ENCODE measurements at places on chromosomes 3 and 15.
A peak's percentile ranks its signal among the peaks of the same experiment; 100 is the strongest.

DNA sequence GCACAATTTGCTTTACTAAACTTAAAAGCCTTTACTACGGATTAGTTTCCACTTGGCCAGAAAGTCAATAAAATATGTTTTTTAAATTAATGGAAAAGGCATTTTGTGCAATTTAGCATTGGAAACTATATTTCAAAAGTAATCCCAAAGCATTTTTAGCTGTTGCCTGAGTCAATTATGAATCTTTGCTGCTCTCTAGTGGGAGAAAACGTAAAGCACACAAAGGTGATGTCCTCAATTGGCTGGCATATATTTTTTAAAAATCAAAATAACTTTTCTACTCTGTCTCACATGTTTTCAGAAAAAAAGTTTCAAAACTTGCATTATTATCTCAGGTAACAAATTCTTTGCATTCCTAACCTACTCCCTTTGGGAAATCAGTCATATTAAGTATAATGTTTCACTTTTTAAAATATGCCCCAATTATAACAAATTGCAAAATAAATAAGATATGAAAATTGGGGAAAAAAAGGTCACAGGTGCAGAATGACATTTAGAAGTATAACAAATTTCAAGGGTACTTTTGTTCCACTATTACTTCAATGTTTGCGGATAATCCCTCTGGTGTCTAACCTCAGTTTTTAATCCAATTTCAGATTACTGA is 47.2 kb upstream of the TEX55 start:
- peak; percentile 47 for DNase-seq

DNA sequence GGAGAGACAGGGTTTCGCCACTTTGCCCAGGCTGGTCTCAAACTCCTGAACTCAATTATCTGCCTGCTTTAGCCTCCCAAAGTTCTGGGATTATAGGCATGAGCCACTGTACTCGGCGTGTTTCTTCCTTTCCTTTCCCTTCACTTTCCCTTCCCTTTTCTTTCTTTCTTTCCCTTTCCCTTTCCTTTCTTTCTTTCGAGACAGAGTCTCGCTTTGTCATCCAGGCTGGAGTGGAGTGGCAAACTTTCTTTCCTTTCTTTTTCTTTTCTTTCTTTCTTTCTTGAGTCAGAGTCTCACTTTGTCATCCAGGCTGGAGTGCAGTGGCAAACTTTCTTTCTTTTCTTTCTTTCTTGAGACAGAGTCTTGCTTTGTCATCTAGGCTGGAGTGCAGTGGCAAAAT is 17.4 kb upstream of the LDHAL6B start:
- DNase-seq = no peak

DNA sequence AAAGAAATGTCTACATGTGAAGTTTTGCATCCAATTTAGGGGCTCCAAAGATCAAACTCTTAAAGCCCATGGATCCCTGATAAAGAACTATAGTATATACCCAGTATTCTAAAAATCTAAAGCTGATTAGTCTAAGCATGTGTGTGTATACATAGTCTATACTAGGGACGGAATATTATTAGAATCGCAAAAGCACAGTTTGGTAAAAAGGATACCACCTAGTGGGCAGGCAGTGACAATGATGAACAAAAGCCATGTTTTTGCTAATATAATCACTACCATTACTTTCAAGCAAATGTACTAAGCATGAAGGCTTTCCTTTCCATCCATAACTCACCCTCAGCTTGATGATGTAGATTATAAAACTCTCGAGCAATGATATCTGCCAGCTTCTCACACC is 16.5 kb downstream of the POLQ start:
- no peak for DNase-seq

GRCh38 chr3:105518806-105519418 is 152.2 kb downstream of the ALCAM start:
- peak; percentile 66 for DNase-seq

- DNase-seq = no peak
Observed at GRCh38 chr3:65578861-65579260, 459.9 kb downstream of the MAGI1 start.

- DNase-seq = no peak
Observed at GRCh38 chr3:13497386-13497785, 17.3 kb downstream of the HDAC11 start.

- no peak for DNase-seq
Observed at GRCh38 chr3:193211173-193211572, 29.8 kb upstream of the PLAAT1 start.

DNA sequence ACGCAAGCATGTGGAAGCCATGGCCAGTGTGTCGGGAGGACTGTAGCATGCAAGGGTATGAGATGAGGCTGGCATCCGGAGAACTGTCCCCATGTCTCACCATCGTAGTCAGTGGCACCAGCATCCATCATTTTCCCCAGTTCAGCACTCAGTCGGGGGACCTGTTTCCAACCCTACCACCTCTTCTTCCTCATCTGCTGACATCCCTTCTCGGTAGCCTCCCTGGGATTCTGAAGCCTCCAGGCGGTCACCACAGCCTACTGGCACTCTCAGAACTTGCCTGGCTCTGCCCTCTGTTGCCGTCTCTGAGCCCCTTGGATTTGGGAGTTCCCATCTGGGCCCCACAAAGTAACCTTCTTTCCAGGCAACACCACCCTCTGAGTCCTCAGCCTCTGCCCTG is 131.1 kb upstream of the ABHD17C start:
- DNase-seq = no peak

DNA sequence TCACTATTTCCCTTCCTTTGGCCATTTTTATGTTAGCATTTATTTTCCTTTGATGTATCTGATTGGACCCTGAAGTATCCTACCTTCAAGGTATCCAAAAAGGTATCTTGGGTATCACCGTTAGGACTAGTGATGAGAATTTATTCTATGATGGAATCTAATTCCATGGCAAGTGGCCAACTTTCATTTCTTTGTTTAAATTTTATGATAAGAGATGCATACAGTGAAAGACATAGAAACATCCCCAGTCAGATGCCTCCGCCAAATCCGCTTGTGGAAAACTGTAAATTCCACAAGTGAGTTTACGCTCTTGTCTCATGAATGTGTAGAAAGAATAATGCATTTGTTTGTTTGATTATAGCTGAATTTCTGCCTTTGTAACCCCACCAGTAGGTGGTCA is 153.7 kb upstream of the NR2F2 start:
- DNase-seq = no peak

- DNase-seq = no peak
Observed at GRCh38 chr15:47266566-47266965, 450.7 kb upstream of the SEMA6D start.

- DNase-seq = no peak
Observed at GRCh38 chr15:30044377-30044776, 38.4 kb upstream of the GOLGA8J start.

DNA sequence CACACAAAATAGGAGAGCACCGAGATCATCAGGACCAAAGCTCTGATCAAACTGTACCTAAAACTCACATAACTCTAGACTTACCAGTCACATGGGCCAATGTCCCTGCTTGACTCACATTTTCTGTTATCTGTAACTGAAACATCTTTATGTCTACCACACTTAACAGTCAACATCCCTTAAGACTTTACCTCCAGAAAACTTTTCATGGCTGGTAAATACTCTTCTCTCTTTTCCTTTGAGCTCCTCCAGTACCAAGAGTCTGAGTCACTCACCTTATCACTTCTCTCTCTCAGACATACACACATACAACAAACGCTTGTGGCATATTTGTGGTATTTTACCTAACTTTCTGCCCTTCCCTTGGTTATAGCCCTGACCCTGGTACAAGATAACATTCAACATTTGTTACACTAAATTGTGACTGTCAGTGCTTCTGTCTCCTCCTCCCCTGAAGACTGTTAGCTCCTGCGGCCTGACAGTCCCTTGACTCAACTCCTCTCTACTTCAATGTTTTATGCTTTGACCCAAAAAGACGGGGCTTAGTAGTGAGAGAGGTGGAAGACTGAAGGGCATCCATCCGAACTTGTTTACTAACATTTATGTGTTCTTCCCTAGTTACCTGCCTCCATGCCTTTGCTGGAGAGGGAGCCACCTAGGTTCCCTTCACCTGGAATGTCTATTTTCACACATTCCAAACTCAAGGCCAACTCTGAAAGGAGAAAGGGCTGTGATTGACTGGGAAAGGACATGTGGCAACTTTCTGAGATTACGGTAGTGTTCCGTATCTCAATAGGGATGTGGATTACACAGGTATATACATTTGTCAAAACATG is 3.7 kb upstream of the EFHB start:
- DNase-seq = no peak

DNA sequence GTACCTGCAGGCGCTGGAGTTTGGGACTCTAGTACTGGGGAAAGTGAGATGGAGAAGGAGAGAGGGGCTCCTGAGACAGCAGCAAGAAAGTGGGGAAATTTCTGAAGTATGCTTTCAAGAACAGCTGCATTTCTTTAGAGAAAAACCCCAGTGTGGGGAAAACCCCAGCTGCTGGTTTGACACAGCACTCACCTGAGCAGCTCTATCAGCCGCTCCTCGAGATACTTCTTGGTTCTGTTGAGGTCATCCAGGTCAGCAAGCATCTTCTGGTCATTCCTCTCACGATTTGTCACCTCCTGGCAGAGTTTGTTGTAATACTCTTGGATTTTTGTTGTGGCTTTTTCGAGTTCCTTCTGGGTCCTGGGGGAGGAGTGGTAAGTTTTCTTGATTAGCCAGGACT is 18.8 kb downstream of the CXCR6 start:
- DNase-seq = no peak

- no peak for DNase-seq
Observed at GRCh38 chr3:86814918-86815655, 175.9 kb downstream of the VGLL3 start.

- no peak for DNase-seq
Observed at GRCh38 chr3:80688814-80689213, 921.0 kb upstream of the ROBO1 start.

GRCh38 chr15:48091522-48091921 is 29.3 kb upstream of the SLC24A5 start:
- DNase-seq = no peak

GRCh38 chr3:134328147-134328591 is 46.1 kb downstream of the AMOTL2 start:
- no peak for DNase-seq

DNA sequence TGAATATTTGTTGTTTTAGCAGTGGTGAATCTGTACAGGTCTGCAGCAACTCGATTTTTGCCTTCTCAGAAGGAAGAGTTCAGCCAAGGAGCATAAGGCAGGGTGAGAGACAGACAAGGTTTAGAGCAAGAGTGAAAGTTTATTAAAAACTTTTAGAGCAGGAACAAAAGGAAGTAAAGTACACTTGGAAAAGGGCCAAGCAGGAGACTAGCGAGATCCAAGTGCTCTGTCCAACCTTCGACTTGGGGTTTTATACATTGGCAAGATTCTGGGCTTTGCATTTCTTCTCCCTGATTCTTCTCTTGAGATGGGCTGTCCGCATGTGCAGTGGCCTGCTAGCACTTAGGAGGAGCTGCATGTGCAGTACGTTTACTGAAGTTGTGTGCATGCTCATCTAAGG is 46.7 kb upstream of the AADACL2 start:
- no peak for DNase-seq

- no peak for DNase-seq
Observed at GRCh38 chr3:49519296-49519695, 35.0 kb upstream of the BSN start.

DNA sequence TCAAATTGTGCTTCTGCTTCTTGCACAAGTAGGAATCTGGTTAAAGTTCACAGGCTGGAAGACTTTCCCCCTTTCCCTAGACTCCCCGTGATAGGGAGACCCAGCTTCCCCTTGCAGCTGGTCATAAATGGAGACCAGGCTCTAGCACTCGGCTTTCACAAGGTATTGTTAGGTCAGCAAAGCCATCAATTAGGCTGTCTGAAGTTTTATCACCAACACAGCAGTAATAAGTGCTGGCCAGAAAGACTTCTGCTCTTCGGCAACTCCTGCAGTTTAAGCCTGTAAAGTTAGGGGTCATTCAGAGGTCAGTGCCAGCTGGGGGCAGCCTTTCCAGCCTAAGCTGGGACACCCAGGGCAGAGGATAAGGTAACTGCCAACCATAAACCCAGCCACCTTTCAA is 203.4 kb downstream of the MEIS2 start:
- no peak for DNase-seq

DNA sequence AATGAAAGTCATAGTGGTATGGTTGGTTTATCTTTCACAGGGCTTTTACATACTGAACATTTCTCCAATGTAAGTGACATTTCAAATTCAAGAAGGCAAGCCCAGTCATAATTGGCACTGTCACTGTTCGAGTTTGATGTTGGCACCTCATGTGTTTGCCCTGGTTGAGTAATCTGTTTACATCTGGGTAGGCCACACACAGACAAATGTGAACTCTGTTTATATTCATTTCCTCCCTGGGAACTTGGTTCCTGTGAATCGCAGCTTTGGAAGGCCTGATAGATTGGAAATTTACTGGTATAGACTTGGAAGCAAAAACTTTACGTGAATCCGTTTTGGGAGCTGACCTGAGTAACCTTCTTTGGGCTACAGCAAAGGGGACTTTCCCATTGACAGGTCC is 395.2 kb upstream of the AZI2 start:
- DNase-seq = no peak

- DNase-seq = no peak
Observed at GRCh38 chr15:47301481-47301880, 415.8 kb upstream of the SEMA6D start.

DNA sequence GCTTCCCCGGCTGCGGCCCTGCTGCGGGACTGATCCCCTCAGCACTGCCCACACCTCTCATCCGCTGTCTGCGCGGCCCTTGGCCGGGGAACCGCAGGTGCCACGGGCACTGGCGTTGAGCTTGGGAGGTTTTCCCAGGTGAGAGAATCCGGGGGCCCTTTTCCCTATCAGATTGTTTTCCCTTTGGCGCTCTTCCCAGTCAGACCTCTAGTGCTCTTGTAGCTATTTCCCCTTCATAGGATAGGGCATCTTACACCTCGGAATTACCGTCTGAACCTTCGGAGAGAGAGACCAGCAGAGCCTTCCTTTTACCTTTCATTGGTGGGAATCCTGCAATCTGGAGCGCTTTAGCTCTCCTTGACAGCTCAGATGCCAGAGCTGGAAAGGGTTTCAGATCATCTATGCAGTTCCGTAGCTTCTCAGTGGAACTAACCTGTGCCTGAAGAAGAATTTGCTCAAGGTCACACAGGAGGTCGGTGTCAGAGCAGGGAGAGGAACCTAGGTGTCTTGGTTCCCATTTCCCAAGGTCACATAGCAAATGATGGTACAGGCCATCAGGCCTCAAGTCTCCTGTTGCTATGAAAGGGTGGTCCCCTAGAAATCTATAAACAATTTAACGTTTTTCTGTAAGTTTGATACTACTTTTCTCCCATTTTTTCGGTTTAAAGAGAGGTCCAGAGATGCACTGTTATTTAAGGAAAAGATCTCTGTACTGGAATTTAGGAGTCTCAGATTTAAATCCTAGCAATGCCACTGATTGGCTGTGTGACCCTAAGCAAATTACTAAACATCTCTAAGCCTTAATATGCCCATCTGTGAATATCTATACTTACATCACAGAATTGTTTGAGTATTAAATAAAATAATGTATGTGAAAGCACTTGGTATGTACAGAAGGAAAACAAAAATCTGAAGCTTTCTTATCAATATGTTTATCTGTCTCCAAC is 916 bp downstream of the IDH3A start:
- DNase-seq = no peak

DNA sequence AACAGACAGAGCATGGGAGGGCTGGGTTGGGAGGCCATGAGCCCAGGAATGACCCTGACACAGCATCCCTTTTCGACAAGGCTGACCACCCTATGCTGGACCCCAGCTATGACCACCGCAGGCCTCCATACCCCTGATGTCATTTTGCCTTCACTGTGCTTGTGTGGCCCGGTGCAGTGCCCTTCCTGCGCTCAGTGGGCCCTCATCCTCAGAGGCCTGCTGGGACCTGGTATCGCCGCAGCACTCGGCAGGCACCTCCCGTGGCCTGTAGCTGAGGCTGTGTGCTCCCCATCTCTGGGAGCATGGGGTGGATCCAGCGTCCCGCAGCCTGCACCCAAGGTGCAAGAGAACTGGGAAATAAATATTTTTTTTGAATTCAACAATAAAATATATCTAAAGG is 73.1 kb upstream of the MEF2A start:
- DNase-seq = no peak
